ENCODE measurements at places on chromosomes 5 and 9.

DNA sequence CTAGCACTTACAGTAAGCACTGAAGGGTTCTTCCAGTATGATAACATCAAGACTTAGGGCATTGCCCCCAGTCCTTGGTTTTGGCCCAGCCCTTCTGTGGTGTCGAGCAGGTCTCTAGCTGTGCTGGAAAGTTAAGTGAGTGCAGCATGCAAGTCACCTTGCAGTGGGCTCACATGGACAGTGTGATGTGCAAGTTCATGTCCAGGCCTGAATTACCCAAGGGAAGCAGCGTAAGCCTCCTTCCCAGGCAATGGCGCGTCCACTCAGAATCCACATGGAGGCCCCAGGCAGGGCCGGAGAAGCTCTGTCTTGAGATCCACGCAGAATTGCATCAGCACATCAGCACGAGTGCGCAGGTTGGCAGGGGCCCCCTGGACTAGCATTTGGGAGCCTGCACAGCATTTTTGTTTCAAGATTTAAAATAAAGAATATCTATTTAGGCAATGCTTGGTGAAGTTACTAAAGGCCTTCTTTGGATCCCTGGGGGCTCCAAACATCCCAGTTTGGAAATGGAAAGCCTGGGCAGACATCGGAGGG, 108.4 kb upstream of the ALDH1B1 start:
- no peak for DNase-seq

DNA sequence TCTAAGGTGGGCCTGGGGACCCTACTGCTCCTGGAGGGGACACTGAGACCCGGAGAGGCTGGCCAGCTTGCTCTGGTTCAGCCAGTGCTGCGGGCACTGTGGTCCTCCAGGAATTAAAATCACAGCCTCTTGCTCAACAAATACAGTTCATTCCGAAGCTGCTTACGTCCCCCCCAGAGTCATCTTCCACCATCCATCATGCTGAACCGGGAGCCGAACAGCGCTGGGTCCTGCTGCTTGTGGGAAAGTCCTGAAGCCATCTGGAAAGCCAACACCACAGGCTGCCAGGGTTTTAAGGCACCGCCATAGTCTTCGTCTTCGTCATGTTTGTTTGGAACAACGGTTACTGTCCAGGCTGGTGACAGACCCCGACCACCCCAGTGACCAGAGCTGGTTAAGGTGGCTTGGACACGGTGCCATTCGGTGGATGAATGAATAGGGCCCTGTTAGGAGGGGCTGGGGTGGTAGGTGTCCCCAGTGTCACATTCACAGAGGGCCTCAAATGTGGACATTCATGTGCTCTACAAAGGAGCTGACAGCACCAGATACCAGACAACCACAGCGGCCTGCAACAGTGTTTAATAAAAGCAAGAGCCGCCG, 81.6 kb upstream of the PHYKPL start:
- DNase-seq, result no peak

GRCh38 chr9:35048511-35048910, 23.9 kb downstream of the VCP start:
- no peak for DNase-seq

DNA sequence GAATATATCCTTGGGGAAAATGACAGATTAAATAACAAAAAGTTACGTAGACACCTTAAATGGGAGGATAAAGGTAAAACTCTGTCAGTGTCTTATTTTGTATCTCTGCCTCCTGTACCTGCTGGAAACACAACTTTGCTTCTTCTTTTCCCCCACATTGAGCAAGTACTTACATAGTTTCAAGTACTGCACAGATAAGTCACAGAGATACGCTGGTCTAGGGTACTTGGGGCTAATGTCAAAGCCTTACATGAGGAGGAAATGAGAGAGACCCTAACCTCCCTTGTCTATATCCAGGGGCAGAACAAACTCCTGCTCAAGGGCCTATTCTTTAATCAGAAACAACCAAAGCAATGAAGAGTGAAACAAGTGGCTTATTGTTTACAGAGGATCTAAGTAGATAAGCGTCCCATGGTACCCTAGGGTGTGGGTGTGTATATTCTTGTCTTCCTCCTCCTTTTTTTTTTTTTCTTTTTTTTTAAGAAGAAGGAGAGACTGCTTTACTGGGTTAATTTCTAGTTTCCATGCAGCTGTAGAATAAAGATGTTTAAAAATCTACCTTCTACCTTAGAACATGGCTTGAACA, 43.1 kb downstream of the ELL2 start:
- no peak for DNase-seq

GRCh38 chr9:1837453-1838084, 177.6 kb upstream of the SMARCA2 start:
- no peak for DNase-seq

GRCh38 chr5:162067655-162068411, at the start of gene GABRG2:
GABRG2 (plus strand) TSS chr5:162067773; CDS start chr5:162068000, 227 bp downstream.
- no peak for DNase-seq

DNA sequence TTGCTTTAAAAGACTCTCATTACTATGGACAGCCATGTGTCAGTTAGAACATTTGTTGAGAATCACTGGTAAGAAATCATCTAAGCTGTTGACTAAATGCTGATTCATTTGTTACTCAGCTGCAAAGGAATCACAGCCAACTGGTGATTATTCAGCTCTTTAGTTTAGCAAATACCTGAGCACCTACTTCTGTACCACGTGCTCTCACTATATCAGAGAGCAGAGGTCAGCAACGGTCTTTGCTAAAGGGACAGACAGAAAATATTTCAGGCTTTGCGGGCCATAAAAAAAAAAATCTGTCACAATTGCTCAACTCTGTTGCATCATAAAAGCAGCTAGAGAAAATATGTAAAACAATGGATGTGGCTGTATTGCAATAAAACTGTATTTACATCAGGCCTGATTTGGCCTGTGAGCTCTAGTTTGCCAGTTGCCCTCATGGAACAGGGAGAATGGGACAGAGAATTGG, 377.6 kb downstream of the DNAH5 start:
- no peak for DNase-seq

DNA sequence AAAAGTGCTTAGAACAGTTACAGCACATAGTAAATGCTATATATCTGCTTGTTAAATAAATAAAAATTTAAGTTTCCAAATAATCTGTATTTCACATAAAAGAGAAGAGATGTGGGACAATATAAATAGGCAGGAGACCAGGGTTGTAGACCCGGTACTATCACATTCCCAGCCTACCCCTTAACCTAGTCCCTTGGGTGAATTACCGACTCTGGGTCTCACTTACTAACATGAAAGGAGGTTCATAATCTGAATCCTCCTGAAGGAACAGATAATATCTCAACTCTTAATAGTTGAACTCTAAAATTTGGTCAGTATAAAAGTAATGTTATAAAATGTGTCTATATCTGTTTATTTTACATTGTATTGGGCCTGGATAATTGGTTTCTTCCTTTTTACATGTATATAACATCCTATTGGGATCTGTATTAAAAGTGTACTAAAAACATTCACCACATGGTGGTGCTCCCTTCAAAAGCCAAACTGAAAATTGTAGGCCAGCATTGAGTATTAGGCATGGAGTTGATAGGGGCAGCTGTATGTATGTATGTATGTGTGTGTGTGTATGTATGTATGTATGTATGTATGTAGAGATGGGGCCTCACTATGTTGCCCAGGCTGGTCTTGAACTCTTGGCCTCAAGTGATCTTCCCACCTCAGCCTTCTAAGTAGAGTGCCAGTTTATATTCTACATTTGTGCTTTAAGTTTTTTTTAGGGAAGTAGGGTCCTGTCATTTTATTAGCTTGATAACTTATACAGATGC, 64.2 kb upstream of the ABL1 start:
- no peak for DNase-seq

- DNase-seq, result no peak
Observed at GRCh38 chr9:72925891-72926290, 27.0 kb downstream of the ALDH1A1 start.

GRCh38 chr5:132257131-132258101, at the start of gene PDLIM4:
PDLIM4 (plus strand) TSS chr5:132257696; CDS start chr5:132257735, 39 bp downstream.
- no peak for DNase-seq

DNA sequence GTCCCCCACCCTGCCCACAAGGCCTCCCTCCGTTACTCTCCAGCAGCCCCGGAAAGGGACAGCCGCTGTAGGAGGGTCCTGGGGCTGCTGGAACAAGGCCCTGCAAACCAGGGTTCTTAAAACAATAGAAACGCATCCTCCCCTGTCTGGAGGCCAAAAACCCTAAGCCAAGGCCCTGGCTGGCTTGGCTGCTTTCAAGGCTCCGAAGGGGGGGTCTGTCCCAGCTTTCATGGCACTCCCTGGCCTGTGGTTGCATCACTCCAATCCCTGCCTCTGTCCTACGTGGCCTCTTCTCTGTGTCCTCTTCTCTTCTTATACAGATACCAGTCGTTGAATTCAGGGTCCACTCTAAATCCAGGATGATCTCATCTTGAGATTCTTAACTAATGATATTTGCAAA, 7.4 kb upstream of the UBAC1 start:
- DNase-seq, result no peak

GRCh38 chr9:84501587-84501986, 161.0 kb upstream of the SLC28A3 start:
- no peak for DNase-seq

GRCh38 chr9:98610711-98611110, 98.0 kb downstream of the GABBR2 start:
- no peak for DNase-seq

- no peak for DNase-seq
Observed at GRCh38 chr5:33832404-33833236, 59.2 kb downstream of the ADAMTS12 start.

DNA sequence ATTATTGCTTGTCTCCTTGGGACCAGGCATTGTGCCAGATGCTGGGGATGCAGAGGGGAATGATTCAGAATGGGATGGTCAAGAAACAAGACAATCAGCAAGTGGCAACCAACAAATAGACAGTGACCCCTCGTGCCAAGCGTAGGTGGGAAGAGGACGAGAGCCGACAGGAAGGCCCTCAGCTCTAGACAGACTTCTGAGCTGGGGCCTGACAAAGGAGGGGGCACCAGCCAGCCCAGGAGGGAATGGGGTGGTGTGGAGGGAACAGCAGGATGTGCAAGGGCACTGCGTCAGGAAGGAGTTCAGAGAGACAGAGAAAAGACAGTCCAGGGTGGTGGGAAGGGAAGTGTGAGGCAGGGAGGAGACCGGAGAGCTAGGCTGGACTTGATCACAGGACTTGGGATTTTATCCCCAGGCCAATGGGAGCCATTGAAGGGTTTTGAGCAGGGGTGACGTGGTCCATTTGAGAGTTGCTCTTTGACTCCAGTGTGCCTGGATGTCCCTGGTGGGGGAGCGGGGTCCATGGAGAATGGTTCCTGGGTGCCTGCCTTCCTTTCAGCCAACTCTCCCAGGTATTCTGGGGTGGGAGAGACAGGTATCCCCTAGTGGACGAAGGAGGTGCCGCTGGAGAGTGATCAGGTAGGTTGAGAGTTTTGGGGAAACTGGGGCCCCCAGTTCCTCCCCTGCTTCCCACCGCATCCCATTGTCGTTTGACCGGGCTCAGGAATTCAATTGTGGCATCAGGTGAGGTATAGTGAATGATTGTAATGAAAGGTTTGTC, 79.3 kb upstream of the ZNF618 start:
- DNase-seq, result no peak

DNA sequence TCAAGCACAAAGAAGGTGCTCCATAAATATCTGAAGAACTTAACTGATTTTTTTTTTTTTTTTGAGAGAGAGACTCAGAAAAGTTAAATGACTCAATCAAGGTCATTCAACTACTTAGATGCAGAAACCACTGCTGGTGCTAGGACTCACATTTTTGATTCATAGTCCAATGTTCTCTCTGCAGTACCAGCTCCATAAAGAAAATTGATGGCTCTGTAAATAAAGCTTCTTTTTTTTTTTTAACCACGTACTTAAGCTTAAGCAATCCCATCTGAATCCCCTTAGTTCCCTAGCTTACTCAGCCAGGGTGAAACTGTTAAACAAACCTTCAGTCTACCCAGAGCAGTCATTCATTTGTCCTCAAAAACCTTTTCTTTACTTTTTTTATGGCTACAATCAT, 657.0 kb upstream of the WWC1 start:
- no peak for DNase-seq

DNA sequence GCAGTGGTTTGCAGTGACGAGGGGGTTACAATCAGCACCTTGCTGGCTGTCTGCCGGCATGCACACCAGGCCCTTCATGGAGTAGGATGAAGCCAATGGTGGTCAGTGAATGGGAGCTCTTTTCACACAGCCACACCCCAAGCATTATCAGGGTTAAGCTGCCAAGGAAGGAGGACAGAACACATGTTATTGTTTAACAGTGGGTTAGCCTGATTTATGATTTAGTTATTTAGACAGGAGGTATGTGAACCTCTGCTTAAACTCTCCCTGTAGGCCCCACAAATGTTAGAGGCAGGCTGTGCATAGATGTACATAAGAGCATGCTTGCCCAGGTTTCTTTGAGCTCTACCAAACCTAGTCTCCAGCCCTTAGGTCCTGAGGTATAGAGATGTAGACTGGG, 262.9 kb downstream of the SPOCK1 start:
- DNase-seq, result no peak

GRCh38 chr5:169290895-169291294, 10.0 kb downstream of the SLIT3 start:
- DNase-seq, result no peak

- DNase-seq, result no peak
Observed at GRCh38 chr5:126486332-126486731, 63.1 kb downstream of the GRAMD2B start.

DNA sequence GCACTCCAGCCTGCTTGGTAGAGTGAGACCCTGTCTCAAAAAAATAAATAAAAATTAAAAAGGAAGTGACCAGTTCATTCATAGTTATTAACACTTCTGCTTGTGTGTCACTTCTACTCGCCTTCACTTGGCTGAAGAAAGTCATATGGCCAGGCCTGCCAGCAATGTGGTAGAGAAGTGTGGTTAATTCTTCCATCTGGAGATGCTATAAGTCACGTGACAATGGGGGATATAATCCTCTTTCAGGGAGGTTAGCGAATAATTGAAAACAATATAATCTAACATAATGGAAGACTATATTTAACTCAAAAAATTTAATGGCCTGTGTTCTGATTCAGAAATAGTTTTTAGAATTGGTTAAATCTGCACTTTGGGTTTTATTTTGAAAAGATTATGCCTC, 305.6 kb downstream of the DOCK8 start:
- no peak for DNase-seq

- no peak for DNase-seq
Observed at GRCh38 chr5:43275391-43275790, 37.8 kb downstream of the HMGCS1 start.

DNA sequence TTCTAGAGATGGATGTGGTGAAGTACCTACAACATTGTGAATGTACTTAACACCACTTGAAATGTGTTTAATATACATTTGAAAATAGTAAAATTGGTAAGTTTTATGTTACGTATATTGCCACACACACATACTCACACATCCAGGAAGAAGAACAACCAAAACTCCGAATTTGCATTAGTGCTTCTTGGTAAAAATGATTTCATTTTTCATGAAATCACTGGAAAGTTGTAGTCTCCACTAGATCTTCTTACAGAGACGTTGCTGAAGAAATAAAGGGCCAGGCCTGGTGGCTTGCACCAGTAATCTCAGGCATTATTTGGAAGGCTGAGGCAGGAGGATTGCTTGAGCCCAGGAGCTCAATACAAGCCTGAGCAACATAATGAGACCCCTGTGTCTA, 118.6 kb upstream of the ZNF608 start:
- DNase-seq, result no peak

Data from activated CD8-positive, alpha-beta memory T cell treated with anti-CD3 and anti-CD28 coated beads for 1 hour (primary cell).